Heart right ventricle (tissue), 16 donors: ENCODE measurements at places on chromosomes 2 and 18. TPM values are rescaled to one million over a fixed set of nuclear protein-coding genes. Genes with fewer than 3 reads are reported as not detected.

GRCh38 chr18:76499637-76500340 is 4.7 kb upstream of the ZNF516 start:
- no peak for DNase-seq
- peaks cover 4% of the 10 kb centered on the region for H3K4me1 ChIP-seq
- H3K36me3 ChIP-seq, result no peaks in the 10 kb centered on the region
- H3K27me3 ChIP-seq, result no peaks in the 10 kb centered on the region
- no peak overlapping the region for H3K4me3 ChIP-seq
- H3K27ac ChIP-seq, result no peak overlapping the region

DNA sequence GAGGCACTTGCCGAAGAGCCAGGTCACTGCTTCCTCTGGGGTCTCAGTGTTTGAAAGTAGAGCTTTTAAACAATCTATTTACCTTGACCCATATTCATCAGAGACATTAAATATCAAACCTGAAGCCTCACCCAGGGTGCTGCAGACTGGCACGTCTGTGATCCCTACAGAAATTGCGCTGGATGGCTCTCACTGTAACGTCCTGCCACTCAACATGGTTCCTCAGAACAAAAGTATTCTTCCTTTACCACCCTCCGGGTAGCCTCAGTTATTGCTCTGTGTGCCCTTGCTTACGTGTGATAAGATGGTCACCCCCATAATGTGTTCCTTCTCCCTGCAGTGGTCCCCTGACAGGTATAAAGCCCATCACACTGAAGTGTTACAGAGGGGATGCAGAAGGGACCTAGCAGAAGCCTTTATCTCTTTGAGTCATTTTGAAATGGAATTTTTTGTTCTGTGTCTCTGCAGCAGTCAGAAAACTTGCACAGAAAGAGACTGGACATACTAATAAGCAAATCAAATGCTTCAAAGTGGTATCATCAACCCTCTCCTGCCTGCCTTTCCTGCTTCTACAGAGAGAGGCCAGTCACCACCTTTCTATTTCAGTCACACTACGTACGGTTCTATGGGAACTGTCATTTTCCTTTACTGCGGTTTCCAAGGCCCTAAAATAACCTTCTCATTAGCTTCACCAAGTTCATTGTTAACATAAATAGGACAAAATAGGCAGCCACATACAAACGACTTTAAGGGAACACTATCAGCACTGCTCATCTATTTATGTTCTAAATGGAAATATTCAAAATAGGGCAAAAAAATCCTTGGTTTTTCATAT is 86.8 kb downstream of the METTL8 start:
- peak overlapping the region; percentile 30 for H3K27ac ChIP-seq
- H3K4me1 ChIP-seq, result peaks cover 20% of the 10 kb centered on the region
- no peaks in the 10 kb centered on the region for H3K36me3 ChIP-seq
- no peaks in the 10 kb centered on the region for H3K27me3 ChIP-seq
- DNase-seq, result no peak

DNA sequence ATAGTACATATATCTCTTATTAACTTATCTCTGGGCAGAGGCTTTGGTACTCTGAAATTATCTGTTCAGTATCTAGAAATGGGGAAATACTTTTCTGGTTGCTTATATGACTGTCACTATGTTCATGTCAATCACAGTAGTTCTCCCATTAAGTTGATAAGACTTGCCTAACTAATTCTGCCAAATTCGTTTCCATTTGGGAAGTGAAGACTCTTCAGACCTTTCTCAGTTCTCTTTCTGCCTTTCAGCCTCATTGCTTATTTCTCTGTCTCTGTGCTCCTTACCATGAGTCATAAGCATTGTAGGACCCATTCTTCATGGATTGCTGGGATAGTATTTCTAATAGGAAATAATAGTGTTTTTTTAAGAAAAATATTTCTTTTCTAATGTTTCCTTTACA is 113.5 kb downstream of the PHLPP1 start:
- no peaks in the 10 kb centered on the region for H3K27me3 ChIP-seq
- H3K36me3 ChIP-seq, result peaks cover 10% of the 10 kb centered on the region
- H3K27ac ChIP-seq, result no peak overlapping the region
- no peak for DNase-seq
- H3K4me3 ChIP-seq, result no peak overlapping the region

DNA sequence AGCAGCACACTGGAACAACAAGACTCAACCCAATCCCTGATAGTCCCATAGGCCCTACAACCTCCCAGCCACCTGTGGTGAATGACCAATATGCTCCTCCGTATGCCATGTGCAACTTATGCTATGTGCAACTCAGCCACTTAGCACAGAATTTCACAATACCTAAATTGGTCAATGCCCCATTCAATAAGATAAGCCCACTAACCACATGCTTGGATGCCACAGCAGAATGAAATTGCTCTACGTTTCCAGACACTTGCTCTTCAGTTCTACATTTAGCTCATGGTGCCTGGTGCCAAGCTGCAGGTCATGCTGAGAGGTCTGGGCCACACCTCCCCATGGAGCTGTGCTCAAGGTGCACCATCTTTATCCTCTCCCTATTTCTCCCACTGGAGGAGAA is 159.8 kb downstream of the EN1 start:
- no peaks in the 10 kb centered on the region for H3K27me3 ChIP-seq
- no peak overlapping the region for H3K4me3 ChIP-seq
- no peak for DNase-seq
- H3K4me1 ChIP-seq, result no peaks in the 10 kb centered on the region
- H3K27ac ChIP-seq, result no peak overlapping the region

DNA sequence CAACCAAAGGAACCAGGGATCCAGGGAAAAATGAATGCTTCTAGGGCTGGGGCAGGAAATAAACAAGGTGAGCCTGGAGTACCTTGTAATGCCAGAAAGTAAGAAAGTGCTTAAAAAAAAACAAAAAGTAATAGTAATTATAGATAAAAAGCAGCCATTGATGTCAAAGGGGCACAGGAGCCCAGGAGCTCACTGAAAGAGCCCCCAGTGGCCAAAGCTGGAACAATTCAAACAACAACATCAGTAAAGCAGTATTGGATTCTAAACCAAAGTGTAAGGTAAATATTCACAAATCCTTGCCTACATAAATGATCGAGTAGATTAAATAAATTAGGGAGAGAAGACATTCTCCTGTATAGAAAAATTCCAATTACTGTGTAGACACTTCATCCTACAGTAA is 114.3 kb upstream of the ARL4C start:
- H3K4me3 ChIP-seq, result no peak overlapping the region
- H3K27ac ChIP-seq, result no peak overlapping the region

The DNAH6 gene
- total RNA-seq, result 0.49 TPM

DNA sequence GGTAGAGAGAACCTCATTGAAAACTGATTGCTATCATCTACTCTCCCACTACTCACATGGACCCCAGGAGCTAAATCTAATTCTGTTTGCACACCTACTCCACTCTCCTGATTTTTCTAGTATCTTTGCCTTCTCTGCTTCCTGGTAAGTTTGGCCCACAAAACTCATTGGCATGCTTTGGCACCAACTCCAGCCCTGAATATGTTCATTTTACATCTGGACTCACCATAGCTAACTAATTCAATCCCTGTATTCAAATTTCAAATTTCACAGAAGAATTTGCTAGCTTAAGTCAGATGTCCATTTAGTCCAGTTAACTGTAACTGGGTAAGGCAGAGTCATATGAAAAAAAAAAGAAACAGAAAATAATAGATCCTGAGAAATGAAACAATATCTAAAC is 442.1 kb downstream of the SUCLG1 start:
- no peaks in the 10 kb centered on the region for H3K36me3 ChIP-seq
- no peak overlapping the region for H3K27ac ChIP-seq
- no peaks in the 10 kb centered on the region for H3K4me1 ChIP-seq
- no peaks in the 10 kb centered on the region for H3K27me3 ChIP-seq

- H3K4me3 ChIP-seq, result no peak overlapping the region
- H3K27me3 ChIP-seq, result no peaks in the 10 kb centered on the region
- peaks cover 61% of the 10 kb centered on the region for H3K4me1 ChIP-seq
- H3K27ac ChIP-seq, result no peak overlapping the region
- no peaks in the 10 kb centered on the region for H3K36me3 ChIP-seq
Measured at GRCh38 chr2:10324095-10324832, 21.6 kb downstream of the HPCAL1 start.

The SERPINB10 gene
- total RNA-seq, result not detected

DNA sequence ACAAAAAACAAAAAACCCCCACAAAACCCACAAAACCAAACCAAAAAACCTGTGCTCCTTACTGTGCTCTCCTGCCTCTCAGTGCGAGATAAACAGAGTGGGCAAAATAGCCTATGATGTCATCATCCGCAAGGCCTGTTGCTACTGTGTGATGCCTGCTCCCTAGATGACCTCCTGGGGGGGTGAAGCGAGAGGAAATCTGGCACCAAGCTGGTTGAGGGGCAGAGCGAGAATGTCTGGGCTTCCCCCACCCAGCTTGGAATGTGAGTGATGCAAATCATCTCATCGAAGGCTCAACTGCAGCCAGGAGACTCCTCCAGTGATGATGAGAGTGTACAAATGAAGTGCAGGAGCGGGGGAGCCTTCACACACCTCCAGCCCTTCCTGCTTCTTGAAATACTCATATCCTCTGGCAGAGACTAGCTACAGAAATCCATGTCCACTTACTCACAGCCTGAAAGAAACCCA is 57.7 kb upstream of the MAP4K3 start:
- H3K27ac ChIP-seq, result peak overlapping the region; percentile 64
- DNase-seq, result peak; percentile 50

The MATN3 gene
- total RNA-seq, result not detected

DNA sequence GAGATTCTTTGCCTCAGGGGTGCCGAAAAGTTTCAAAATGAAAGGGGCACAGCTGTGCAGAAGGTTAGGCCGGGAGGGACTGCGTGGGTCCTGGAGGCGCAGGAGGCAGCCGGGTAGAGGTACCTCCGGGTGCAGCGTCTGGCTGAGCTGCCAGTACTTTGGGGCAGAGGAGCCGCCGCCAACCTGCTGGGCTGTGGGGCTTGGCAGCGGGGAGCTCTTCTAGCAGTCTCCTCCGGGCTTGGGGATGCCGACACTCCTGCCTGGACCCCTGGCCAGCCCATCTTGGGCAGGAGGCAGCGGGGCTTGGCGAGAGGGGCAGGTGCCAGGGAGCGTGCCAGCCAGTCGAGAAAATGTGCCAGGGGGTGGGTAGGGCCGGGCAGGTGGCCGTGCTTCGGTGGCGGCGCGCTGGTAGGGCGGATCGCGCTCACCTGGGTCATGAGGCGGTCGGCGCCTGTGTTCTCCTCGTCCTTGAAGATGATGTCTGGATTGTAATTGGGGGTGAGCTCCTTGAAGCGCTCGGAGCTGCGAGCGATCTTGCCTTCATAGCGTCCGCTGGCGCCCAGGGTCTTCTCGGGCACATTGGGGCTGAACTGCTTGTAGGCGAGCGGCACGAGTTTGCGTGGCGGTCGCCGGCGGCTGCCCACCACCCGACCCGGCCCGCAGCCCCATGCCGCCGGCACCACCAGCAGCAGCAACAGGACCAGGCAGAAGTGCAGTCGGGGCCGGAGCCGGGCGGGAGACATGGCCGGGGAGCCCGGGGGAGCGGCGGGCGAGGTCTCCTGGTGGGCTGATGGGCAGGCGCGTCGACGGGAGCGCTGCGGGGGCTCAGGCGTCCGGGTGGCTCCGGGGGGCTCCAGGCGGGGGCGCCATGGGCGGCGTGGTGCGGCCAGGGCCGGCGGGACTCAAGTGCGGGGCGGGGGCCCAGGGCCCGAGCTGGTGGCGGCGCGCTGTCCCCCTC is 717 bp downstream of the IHH start:
- H3K4me1 ChIP-seq, result peaks cover 38% of the 10 kb centered on the region
- H3K27me3 ChIP-seq, result peaks cover 87% of the 10 kb centered on the region
- no peak overlapping the region for H3K27ac ChIP-seq
- H3K36me3 ChIP-seq, result no peaks in the 10 kb centered on the region
- no peak for DNase-seq

DNA sequence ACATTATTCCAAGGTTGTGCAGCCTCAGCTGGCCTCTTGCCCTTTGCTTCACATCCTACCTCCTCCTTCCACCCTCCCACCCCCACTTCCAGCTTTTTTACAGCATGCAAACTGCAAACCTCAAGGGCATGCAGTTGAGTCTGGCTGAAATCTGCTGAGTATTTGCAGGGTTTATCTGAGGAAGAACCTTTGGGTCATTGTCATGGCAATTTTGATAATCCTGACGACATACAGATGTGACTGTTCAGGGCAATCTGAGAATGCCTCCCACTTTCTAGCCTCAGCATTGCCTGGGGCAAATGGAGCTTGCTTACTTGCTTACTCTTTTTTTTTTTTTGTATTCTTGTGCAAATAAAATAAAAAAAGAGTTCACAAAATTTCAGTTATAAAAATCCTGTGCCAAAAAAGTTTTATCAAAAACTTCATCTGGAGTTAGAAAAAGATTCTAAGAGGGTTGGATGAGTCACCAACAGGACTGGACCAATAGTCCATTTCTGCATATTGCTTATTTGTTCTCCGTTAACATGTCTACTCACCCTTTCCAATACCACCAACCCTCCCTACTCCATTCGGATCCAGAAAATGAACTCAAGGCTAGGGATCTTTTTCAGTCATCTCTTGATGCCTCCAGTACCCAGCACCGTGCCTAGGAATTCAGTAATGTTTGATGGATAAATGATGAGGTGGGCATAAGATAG is 23.6 kb upstream of the LHCGR start:
- H3K27ac ChIP-seq, result no peak overlapping the region
- H3K36me3 ChIP-seq, result no peaks in the 10 kb centered on the region
- no peaks in the 10 kb centered on the region for H3K4me1 ChIP-seq
- no peak overlapping the region for H3K4me3 ChIP-seq
- no peaks in the 10 kb centered on the region for H3K27me3 ChIP-seq
- no peak for DNase-seq

DNA sequence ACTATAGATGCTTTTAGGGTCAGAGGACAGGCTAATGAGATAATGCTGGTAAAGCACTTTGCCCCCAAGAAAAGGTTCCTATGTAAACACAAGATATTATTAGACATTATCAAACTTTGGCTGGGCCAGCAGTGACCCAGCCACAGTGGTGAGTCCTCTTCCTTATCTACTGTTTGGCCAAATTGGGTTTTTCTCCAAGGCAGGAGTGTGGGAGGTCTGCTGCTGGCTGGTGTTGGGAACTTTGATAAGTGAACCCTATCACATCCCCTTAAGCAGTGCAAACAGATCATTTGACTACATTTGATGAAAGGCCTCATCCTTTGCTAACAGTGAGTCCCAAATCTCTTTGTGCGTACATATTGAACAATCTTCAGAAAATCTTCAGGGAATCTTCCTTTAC is 16.2 kb downstream of the FZD7 start:
- peaks cover 4% of the 10 kb centered on the region for H3K27me3 ChIP-seq
- peaks cover 10% of the 10 kb centered on the region for H3K4me1 ChIP-seq
- H3K4me3 ChIP-seq, result no peak overlapping the region
- H3K27ac ChIP-seq, result no peak overlapping the region
- no peak for DNase-seq
